Activated T-cell treated with anti-CD3 and anti-CD28 coated beads for 24 hours (primary cell): ENCODE measurements at places on chromosomes 4 and X.

DNA sequence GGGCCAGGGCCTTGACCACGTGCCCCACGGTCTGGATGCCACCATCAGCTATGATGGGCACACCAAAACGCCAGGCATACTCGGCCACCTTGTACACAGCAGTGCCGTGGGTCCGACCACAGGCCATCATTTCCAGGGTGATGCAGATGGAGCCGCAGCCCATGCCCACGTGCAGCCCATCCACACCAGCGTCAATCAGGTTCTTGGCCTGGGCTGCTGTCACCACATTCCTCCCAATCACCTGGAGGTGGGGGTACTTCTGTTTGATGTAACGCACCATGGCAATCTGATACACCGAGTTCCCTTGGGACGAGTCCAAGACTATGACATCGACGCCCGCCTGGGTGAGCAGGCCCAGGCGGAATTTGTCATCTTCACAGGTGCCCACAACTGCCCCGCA is 221.2 kb upstream of the ATP6AP2 start:
- DNase-seq, result no peak

- no peak for DNase-seq
These were observed 7.5 kb downstream of the POLR2B start for GRCh38 chr4:56986192-56986591.

GRCh38 chr4:36178484-36178883 is 65.8 kb downstream of the ARAP2 start:
- no peak for DNase-seq

- DNase-seq, result no peak
These were observed 1015.3 kb downstream of the ARAP2 start for GRCh38 chr4:35229021-35229420.

DNA sequence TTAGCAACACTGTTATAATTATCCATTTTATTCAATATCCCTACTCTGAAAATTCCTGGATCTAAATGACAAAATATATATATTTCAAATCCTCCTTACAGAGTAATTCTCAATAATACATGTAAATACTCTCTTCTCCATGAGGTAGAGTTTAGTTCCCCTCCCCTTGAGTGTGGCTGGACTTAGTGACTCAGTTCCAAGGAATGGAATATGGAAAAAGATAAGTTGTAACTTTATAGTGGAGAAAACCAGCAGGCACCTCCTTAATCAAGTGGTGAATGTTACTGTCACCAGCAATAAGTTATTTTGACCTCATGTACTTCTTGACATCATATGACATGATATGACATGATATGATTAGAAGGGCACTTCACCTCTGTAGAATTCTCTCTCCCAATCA is 302.0 kb downstream of the RAB28 start:
- no peak for DNase-seq

GRCh38 chr4:111802191-111802590 is 343.1 kb upstream of the FAM241A start:
- DNase-seq, result no peak

DNA sequence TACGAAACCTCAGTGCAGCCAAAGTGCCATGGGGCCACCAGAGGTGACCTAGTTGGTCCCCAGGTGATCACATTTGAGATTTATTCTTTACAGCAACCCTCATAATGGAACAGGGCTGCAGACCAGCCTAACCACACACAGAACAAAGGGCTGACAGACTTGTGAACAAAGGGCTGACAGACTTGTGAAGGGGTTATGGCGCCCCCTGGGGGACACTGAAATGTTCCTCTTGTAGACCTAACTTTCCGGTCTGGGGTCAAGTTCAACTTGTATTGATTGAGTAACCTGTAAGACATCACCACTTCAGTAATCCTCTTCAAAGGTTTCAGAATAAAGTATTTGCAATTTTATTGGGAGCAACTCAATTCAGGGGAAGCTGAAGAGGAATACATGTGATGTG is 175.9 kb upstream of the RPS6KA3 start:
- DNase-seq, result peak; percentile 68

- DNase-seq, result no peak
These were observed 103.8 kb downstream of the TBC1D19 start for GRCh38 chr4:26687728-26688127.

DNA sequence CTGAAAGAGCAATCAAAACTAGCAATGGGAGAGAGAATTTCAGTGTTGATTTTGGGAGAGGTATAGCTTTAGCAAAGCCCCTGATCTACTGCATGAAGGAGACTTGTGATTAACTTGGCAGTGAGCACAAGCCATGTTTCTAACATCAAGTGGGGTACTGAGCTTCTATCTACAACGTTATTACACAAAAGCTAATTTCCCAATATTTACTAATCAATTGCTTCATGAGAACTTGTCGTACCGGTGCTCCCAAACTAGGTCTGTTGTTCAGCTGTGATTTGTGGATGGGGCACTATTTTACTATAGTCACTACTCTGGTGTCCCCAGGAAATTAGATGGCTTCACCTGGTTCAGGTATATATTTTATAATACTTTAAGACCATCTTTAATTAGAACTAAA is 16.2 kb downstream of the ANK2 start:
- no peak for DNase-seq

- no peak for DNase-seq
These were observed 127.8 kb upstream of the ARX start for GRCh38 chrX:25143596-25143995.

GRCh38 chrX:21711848-21712197 is 46.1 kb downstream of the SMPX start:
- DNase-seq, result no peak

DNA sequence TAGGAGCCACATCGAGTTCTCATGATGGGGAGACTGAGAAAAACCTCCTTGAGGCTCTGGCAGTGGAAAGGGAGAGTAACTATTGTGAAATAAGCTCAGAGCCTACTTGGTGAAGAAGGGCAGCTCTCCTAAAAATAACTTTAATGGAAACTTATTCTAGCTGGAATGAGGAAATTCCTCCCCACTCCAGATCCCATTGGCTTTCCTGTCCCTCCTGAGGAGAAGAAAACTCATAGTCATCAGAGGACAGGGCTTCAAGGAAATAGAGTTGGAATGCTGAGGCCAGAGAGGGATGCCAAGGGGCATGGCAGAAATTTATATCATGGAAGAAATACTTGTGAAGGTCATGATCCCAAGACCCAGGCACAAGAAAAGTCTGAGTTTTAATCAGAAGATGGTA is 70.7 kb upstream of the TAPT1 start:
- DNase-seq, result no peak

DNA sequence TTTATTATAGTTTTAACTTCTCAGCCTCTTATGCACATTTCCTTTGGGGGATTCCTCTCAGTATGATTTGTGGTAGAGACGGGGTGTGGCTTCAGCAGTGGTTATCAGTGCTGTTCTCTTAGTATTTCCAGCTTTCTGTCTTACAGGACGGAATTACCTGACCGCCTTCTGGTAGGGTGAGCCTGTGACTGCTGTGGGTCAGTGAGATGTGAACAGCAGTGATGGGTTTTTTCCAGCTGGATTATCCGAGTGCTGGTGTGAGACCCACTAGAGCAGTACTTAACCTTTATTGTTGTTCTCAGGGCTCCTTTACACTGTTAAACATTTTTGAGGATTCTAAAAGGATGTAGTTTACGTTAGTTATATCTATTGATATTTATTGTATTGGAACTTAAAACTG is 135.2 kb downstream of the SLIT2 start:
- no peak for DNase-seq

DNA sequence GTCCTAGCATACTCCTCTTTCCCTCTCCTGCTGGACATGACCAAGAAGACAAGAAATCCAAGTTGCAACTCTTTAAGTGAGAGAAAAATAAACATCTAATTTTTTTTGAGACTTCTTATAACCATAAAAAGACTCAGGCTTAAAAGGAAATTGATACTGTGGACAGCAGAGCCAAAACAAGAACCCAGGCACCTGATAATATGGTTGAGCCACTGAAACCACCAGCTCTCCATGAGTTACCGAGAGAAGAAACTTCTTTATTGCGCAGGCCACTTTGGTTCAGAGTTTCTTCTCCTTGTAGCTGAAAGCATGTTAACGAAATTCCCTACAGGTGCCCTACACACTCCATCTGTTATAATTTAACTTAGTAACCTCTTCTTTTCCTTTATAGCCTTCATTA is 11.3 kb upstream of the SPCS3 start:
- DNase-seq, result no peak

DNA sequence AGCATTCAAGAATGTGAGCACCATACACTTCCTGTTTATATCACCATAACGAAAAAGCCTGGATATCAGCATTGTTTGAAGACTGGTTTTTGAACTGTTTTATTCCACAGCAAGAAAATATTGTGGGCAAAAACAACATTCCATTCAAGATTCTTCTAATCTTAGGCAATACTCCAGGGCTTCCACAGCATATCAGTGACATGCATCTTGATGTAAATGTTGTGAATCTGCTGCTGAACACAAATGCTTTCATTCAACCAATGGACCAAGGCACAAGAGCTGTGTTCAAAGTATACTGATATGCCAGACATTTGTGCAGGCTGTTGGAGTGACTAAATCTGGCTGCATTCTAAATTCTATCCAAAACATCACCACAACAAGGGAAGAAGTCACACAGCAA is 260.1 kb upstream of the ETNPPL start:
- no peak for DNase-seq

DNA sequence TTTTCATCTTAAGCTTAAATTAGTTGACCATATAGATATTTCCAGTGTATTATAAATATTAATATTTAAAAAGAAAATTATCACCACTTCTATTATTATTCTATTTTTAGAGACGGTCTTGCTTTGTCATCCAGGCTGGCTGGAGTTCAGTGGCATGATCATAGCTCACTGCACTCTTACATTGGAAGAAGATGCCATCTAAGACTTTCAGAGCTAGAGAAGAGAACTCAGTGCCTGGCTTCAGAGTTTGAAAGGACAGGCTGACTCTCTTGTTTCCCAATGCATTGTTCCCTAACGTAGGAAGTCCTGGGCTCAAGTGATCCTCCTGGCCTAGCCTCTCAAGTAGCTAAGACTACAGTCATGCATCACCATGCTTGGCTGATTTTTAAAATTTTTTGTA is 75.9 kb downstream of the FIP1L1 start:
- no peak for DNase-seq
